Ascending aorta (tissue), 2 donors: ENCODE measurements at places on chromosomes 3 and 15. TPM values are rescaled to one million over a fixed set of nuclear protein-coding genes. Genes with fewer than 3 reads are reported as not detected.

CIAO2A gene
- 2.4 TPM for total RNA-seq

CHRNA7 gene
- total RNA-seq: 2.6 TPM

ADAM10 gene
- 44.6 TPM for total RNA-seq

DNA sequence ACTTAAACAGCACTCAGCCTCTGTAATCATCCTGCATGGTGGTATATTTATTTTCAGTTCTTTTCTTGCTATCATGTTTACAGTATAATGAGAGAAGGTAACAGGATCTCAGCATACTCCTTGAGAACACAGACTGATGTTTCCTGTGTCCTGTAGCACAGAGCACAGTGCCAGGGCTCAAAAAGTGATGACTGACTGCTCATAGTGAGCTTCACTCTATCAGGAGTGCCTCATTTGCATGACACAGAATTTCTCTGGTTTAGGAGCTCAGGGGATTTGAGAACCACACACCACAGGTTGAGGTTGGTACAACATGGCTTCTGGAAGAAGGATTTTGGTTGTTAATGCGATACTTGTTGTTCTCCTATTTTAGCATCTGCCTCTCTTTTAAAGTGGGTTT lies 68.5 kb upstream of the SLC2A2 start:
- H3K36me3 ChIP-seq: no peaks in the 10 kb centered on the region
- H3K4me1 ChIP-seq: no peaks in the 10 kb centered on the region
- no peak overlapping the region for H3K4me3 ChIP-seq

DNA sequence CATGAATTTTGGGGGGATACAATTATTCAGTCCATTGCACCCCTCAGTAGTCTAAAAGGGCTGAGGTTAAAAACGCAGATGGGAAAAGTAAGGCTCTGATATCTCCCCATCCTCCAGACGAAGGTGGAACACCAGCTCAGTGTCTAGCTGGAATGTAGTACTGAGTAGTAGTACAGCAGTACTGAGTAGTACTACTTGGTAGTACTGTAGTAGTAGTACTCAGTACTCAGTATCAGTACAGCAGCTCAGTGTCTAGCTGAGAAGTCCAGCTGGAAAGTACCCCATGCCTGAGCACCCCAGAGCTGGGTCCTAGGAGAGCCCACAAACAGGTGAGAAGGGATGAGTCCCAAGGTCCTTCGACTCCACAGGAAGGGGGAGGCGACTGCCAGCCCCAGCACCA lies 148.7 kb downstream of the XXYLT1 start:
- H3K27ac ChIP-seq: no peak overlapping the region
- no peaks in the 10 kb centered on the region for H3K36me3 ChIP-seq

- no peak for DNase-seq
- peaks cover 25% of the 10 kb centered on the region for H3K36me3 ChIP-seq
- no peak overlapping the region for H3K27ac ChIP-seq
- H3K4me1 ChIP-seq: no peaks in the 10 kb centered on the region
- no peak overlapping the region for H3K4me3 ChIP-seq
- no peaks in the 10 kb centered on the region for H3K27me3 ChIP-seq
These were observed 61.3 kb upstream of the VGLL4 start for GRCh38 chr3:11705049-11705448.

- H3K4me1 ChIP-seq: no peaks in the 10 kb centered on the region
- no peak overlapping the region for H3K4me3 ChIP-seq
- no peaks in the 10 kb centered on the region for H3K36me3 ChIP-seq
- DNase-seq: no peak
These were observed 28.8 kb downstream of the CDIN1 start for GRCh38 chr15:36608180-36608579.

DNA sequence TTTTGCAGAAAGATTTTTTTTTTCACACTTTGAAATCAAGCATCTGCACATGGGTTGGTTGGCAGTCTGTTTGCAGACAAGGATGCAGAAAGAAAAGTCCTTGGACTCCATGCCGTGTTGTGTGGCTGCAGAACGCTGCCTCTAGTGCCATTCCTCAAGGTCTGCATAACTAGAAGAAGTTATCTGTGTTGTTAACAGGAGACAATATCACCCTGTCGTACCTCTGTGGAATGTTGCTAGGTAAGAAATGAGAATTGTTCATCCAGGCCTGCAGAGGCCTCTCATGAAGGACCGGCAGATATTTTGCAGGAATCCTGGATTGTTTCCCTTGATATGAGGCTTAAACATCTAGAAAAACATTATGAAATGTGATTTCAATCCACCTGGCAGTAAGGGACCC lies 58.5 kb upstream of the PPARG start:
- no peaks in the 10 kb centered on the region for H3K27me3 ChIP-seq
- no peak overlapping the region for H3K4me3 ChIP-seq
- no peak for DNase-seq
- H3K4me1 ChIP-seq: peaks cover under 1% of the 10 kb centered on the region

DNA sequence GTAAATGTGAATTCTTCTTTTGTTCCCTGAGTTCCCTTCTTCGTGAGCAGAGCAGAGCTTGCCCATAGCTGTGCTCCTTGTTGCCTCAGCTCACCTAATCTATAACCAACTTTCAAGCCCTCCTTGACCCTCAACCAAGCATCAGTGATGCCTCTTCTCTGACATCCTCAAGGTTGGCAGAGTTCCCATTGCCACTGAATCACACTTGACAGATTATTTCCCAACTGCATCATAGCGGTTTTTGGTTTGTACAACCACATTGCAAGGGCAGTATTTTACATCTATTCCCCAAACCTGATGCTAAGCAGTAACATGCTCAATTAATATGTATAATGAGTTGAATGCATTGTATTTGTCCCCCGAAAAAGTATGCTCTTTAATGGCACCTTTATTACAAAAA lies 133.0 kb upstream of the SNTN start:
- H3K4me1 ChIP-seq: no peaks in the 10 kb centered on the region
- no peaks in the 10 kb centered on the region for H3K27me3 ChIP-seq
- H3K4me3 ChIP-seq: no peak overlapping the region
